Foreskin fibroblast (primary cell): ENCODE measurements at places on chromosomes 1 and 21.

- DNase-seq: peak; percentile 4
Measured at GRCh38 chr1:3857791-3858129, 484 bp downstream of the DFFB start.

GRCh38 chr1:175848329-175848728 is 104.9 kb upstream of the TNR start:
- no peak for DNase-seq

DNA sequence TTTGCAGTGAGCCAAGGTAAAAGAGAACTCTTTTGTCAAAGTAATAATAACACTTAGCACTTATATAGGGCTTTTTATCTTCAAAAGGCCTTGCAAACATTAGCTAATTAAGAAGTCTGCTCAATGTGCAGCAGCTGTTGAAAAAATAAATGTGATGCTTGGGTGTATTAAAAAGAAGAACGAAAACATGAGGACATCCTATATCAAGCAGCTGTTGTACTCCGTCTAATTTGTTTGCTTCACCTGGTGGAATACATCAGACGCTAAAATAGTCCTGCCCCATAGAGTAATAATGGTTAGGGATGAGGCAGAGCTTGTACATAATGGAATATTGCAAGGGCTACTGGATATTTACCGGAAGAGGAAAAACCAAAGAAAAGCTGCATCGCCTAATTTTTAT is 299.5 kb downstream of the ST6GALNAC3 start:
- DNase-seq: no peak

DNA sequence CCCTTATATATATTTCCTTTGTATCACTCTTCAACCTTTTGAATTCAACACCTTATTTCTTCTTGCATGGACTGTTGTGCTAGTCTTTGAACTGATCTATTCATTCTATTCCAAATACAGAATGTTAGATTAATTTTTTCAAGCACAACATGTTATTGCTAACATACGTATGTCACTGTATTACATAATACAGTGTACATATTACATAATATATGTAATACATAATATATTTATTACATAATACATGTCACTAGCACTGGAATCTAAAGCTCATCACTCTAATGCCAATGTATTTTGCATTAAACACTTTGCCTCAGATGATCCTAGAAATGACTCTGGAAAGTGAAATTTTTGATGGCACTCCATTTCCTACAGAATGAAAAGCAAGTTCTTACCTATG is 59.8 kb downstream of the LRRC8D start:
- DNase-seq: no peak
